NCI-H82 (cell line): ENCODE measurements at places on chromosomes 6 and 20.

DNA sequence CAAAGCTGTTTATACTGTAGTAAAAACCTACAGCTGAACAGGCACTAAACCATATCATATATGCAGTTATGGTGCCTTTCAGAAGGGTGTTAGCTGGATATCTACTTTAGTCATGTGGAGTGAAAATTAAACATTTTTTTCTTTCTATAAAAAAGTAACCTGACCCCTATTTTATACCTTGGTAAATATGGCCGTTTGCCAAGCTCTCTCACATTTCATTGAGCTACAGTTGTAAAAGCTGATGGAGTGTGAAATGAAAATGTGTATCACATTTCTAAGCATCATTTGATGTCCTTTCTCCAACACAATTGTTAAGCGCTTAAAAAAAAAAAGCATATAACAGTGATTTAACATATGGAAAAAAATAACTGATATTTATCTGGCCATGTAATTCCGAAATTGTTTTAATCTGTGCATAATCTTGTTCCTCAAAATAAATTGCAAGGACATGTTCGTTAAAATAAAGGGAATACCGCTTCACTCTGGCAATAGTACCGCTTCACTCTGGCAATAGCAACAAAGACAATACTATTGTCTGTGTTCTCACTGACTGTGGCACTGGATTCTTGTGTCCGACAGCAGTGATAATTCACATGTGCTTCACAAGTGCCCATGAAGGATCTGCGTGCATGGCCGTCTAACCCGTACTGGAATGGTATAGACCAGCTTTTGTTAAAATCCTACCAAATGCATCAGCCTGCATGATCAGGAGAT lies 391.8 kb upstream of the SOX4 start:
- no peak for DNase-seq

DNA sequence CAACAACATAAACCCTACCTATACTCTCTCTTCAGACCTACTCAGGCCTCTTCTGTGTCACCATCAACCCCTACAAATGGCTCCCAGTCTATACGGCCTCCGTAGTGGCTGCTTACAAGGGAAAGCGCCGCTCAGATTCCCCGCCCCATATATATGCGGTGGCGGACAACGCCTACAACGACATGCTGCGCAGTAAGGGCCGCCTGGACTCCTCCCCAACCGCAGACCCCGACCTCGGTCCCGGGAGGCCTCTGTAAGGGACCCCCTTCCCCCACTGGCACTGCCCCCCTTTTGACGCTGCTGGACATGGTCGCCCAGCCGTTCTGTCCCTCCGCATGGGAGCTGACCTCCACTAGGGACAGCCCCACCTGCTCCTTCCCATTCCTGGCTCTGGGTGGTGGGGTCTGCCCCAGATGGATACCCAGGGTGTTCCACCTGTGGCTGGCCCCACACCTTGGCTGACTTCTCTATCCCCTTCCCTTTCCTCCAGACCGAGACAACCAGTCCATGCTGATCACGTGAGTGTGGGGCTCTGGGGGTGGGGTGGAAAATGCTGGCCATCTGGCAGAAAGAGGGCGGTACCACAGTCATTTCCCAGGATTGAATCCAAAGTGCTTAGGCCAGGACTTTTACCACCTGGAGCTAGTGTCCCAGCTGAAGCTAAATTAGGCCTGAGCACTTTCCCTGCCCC lies 25.0 kb downstream of the MYH7B start:
- DNase-seq, result peak; percentile 98

DNA sequence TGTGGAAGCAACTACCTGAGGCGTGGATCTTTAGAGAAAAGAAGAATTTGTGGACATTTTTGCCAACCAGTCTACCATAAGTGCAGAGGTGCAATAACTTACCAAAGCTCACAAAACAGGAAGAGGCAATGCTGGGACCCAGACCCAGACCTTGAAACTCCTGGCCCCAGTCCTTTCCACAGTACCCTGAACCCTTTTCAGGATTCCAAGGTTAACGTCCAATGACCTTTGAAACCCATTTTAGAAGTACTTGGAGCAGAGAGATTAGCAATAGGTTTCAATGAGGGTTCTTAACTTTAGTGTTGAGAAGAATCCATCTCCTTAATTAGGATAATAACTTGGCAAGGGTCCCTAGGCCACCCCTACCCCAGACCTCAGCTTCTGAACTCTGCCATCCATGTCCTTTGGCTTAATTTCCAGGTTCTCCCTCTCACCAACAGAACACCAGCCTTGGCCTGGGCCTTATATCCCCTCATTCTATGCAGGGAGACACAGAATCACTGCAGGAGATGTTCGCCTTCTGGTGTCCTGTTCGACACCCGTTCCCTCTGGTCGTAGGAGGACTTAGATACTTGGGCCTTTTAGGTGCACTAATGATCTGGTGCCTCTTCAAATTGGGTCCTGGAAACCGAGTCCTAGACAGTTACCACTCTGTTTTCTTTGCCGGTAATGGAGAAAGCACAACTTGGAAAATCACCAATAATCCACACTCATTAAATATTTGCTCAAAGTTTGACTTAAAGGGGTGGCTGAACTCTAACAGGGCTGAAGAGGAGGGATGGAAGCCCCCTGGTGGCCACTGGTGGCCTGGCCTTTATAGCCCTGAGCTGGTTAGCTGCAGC lies 40.6 kb downstream of the ISM1 start:
- peak; percentile 76 for DNase-seq

- DNase-seq, result no peak
These were observed 224.2 kb downstream of the DLL1 start for GRCh38 chr6:170066679-170067078.

- peak; percentile 49 for DNase-seq
These were observed 281.2 kb upstream of the SUPT3H start for GRCh38 chr6:45658958-45659357.

GRCh38 chr6:31400467-31401289 lies 2.7 kb upstream of the MICA start:
- no peak for DNase-seq

DNA sequence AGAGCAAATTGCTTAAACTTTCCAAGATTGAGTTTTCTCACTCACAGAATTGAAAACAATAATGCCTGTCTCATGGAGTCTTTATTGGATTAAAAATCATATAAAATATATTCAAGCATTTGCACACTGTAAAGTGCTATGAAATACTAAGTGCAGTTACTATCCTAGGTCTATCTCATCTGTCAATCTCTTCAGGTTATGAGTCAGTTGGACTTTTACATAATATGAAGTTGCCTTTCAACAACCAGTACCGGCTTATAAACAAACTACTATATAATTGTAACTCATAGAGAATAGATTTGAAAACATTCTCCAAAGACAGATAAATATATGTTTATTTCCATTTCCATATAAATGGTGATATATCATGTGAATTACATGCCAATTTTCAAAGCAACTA lies 20.4 kb upstream of the GSTA4 start:
- DNase-seq, result no peak

DNA sequence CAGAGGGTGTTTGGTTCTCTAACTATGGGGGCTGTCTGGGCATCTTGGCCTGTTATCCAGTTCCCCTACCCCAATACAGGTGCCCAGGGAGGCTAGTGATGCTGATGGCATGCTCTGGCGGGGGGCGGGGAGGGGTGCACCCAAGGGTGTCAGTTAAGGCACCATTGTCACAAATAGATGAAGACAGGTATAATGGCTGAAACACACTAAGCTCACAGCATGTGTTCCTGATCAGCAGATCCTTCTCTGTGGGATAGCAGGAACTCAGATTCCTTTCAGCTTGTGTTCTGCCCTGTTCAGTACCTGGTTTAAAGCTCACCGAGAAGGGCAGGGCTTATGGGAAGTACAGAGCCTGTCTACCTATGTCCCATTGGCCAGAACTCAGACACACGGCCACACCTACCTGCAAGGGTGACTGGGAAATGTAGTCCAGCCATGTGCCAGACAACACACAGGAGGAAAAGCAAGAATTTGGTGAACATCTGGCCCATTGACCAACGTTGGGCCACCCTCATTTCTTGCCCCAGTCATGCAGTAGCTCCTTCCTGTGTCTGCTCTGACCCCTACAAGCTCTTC lies 3.4 kb upstream of the RSPO4 start:
- DNase-seq, result peak; percentile 84

- peak; percentile 25 for DNase-seq
These were observed 52.8 kb upstream of the SRSF6 start for GRCh38 chr20:43404878-43405277.

- no peak for DNase-seq
These were observed 375.1 kb downstream of the BTBD9 start for GRCh38 chr6:38264605-38265004.

- DNase-seq, result peak; percentile 79
These were observed 216.8 kb upstream of the DTNBP1 start for GRCh38 chr6:15879371-15880261.
